ENCODE measurements at places on chromosomes 12 and 14.

DNA sequence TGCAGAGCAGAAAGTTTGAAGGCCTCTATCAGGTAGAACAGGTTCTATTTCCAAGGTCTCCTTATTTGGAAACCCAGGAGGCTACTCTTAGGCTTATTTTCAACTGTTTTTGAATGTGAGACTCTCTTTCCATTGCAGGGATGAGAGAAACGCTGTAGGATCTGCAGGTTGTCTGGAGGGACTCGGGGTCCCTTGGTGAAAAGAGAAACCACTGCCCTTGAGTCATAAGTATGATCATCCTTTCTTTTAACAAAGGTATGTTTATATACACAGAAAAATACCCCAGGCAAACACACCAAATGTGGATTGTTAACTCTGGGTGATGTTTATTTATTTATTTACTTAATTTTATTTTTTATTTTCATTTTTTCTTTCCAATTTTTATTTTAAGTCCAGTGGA is 57.8 kb upstream of the MAX start:
- no peak for DNase-seq

DNA sequence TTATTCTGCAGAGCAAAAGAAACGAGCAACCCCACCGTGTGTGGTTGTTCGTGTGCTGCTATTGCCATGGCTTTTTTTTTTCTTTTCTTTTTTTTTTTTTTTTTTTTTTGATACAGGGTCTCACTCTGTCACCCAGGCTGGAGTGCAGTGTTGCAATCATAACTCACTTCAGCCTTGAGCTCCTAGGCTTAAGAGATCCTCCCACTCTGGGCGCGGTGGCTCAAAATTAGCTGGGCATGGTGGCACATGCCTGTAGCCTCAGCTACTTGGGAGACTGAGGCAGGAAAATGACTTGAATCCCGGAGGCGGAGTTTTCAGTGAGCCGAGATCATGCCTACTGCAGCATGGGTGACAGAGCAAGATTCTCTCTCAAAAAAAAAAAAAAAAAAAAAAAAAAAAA is 144.2 kb downstream of the ESR2 start:
- DNase-seq = no peak

DNA sequence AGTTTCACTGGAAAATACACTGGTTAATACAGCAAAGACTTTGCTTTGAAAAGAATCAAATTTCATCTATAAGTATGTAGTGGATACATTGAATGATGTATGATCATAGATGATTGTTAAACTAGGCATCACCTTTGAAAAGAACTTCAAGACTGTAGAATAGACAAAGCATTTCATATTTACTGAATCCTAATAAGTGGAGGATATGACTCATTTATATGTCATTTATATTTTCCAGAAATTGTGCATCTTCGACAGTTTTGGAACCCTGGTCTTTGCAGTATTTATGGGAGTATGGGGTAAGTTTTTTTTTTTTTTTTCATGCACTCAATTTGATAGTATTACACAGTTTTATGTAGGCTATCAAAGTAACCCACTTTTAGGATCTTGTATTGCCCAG is 161.9 kb downstream of the ANO6 start:
- DNase-seq = no peak

DNA sequence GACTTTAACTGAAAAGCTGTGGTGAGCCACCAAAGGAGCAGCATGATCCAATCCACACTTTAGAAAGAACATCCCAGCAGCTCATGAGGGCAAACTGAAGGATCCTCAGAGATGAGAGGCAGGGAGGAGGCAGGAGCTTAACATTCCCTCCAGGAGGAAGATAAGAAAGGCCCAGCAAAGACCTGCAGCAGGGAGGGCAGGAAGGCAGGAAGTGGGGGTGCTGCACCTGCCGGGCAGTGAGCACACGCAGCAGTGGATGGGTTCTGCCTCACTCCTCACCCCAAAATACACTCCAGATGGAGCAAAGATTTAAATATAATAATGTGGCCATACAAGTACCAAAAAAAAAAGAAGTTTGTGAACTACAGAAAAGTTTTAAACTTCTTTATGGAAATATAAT is 48.4 kb downstream of the GCH1 start:
- DNase-seq = no peak

GRCh38 chr12:117356048-117356447 is 5.4 kb downstream of the NOS1 start:
- DNase-seq = no peak

DNA sequence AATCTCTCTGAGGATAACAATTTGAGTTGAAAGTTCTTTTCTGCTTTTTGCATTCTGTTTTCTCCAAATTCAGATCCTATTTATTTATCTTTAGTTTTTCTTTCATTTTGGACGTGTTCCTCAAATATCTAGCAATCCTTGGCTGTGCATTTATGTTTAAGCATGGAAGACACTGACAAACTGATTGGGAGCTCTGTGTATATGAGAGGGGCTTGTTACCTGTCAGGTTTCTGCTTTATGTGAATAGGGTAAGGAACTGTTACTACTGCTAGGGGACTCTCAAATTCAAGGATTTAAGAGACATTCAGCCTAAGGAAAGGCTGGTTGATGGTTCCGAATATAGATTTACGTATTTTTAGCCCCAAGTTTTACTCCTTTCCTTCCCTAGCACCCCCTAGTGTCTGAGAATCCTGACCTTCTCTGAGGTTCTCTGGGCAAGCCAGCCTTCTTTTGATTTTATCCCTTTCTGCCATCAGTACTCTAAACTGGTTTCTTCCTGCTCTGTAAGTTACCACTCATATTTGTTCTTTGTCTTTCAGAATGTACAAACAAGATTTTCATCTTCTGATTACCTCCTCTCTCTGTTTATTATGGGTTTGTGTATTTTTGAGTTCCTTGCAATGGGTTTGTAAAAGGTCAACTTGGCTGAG is 30.5 kb downstream of the YLPM1 start:
- no peak for DNase-seq

DNA sequence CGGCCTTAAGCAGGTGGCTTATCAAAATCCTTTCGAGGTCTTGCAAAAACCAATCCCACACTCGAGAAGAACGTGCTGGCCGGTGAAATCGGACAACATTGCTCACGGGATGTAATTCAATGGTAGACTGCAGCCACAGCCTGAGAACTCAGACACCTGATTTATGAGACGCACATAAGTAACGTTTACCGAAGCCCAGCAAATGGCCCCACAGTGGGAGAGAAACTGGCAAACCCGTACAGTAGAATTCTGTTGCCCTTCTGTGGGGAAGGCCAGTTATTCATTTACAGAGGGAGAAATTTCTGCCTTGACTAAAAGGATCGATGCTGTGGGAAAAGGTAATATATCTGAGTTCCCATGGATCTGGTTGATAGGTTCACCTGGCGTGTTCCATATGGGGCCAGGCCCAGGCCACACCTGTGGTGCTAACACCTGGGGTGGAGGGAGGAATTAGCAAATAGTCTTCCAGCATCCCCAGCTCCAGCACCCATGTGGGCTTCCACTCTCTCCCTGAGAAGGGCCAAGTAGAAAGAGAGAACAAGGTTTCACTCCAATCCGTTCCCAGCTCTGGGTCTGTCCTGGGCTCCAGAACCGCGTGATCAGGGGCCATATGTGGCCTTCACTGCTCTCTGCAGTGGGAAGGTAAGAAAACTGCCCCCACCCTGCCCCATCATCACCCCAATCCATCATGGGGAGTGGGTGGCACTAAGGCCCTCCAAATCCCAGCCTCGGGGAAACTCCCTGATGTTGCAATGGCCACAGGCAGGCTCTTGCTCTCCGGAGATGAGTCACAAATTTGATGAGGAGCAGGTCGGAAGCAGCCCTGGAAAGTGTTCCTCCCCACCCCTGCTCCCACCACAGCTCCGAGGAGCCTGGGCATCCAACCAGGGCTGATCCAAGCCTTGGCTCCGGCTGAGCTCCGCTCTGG is 12.7 kb downstream of the BDKRB1 start:
- DNase-seq = no peak

All from stimulated activated CD4-positive, alpha-beta T cell treated with anti-CD3 and anti-CD28 coated beads, TNF-alpha, amount 100 ng/mL, for 4 hours (primary cell).